ENCODE measurements at places on chromosomes 5 and 9.

GRCh38 chr5:129803403-129803802, 55.5 kb downstream of the MINAR2 start:
- no peak for DNase-seq

- no peak for DNase-seq
Observed at GRCh38 chr5:141878186-141878710, at the start of gene PCDH1. Gene PCDH1, minus strand, starts transcription at chr5:141878410. Its CDS starts 148 bp downstream, at chr5:141878262.

GRCh38 chr9:17936365-17936764, 357.5 kb downstream of the SH3GL2 start:
- no peak for DNase-seq

- DNase-seq = no peak
Observed at GRCh38 chr5:130243641-130244040, 339.4 kb downstream of the CHSY3 start.

DNA sequence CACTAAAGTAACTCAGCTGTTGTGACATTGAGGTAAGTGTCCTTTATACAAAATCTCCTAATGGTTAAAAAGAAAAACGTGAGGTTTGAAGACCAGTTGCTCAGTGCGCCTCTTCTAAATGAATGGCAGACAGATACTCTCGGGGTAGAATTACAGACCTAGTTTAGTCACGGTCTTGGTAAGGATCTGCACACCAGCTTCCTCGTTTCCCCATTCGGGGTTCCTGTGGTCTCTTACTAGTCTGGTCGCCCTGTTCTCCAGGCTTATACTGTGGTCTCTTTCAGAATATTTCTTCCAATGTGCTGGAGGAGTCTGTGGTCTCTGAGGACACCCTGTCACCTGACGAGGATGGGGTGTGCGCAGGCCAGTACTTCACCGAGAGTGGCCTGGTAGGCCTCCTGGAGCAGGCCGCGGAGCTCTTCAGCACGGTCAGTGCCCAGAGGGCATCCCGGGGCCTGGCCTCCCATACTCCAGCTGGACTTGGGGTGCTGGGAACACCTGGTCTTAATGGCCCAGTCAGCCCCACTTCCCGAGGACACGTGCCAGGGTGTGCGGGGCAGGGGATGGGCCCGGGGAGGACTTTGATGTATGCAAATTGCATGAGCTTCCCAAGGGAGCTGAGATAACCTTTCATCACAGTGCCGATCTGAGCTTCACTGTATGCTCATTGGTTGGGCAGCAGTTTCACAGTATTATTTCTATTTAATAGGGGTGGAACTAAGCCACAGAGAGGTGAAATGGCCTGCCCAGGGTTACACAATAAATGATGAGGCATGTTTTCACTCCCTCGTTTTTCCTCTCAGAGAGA, 224.5 kb downstream of the DOCK8 start:
- no peak for DNase-seq

- no peak for DNase-seq
Observed at GRCh38 chr5:98556712-98557111, 216.8 kb upstream of the RGMB start.

DNA sequence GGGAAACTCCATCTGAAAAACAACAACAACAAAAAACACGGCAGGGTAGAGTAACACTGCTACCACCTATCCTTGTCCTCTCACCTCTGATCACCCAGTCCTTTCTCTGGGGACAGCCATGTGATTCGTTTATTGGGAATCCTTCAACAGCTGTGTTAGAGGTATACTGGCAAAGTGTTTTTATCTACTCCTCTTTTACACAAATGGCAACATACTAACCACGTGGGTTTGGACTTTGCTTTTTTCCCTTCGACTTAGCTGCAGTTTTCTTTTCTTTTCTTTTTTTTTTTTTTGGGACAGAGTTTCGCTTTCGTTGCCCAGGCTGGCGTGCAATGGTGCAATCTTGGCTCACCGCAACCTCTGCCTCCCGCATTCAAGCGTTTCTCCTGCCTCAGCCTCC, 11.2 kb upstream of the SET start:
- DNase-seq = no peak

DNA sequence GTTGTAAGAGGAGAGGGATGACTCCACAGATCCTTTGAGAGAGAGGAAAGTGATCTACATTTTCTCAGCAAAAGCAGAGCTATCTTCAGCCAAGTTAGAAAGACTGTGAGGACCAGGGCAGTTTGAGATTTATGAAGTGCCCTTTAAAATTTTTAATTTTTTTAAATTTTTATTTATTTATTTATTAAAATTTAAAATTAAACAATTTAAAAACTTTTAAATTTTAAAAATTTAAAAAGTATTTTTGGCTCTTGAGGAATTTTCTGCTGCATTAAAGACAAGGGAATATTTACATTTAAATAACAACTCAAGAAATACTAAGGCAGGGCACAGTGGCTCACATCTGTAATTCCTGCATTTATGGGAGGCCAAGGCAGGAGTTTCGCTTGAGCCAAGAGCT, 30.4 kb upstream of the OCLN start:
- DNase-seq = no peak

- no peak for DNase-seq
Observed at GRCh38 chr5:138186002-138186447, 7.1 kb downstream of the KIF20A start.

DNA sequence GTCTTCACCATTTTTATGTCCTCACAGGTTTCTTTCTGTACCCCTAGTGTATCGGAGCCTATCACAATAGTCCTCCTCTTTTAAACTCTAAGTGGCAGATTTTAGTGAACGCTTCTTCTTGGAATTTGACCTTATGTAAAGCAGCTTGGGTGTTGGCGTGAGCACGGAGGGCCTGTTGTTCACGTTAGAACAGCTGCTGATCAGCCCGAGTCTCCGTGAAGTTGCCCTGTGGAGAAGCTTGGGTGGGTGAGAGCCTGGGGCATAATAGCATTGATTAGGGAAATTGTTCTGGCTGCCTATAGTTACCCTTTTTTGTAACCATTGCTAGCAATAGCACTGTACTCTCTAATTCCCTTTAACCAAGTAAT, 167.0 kb upstream of the OTULINL start:
- DNase-seq = no peak

DNA sequence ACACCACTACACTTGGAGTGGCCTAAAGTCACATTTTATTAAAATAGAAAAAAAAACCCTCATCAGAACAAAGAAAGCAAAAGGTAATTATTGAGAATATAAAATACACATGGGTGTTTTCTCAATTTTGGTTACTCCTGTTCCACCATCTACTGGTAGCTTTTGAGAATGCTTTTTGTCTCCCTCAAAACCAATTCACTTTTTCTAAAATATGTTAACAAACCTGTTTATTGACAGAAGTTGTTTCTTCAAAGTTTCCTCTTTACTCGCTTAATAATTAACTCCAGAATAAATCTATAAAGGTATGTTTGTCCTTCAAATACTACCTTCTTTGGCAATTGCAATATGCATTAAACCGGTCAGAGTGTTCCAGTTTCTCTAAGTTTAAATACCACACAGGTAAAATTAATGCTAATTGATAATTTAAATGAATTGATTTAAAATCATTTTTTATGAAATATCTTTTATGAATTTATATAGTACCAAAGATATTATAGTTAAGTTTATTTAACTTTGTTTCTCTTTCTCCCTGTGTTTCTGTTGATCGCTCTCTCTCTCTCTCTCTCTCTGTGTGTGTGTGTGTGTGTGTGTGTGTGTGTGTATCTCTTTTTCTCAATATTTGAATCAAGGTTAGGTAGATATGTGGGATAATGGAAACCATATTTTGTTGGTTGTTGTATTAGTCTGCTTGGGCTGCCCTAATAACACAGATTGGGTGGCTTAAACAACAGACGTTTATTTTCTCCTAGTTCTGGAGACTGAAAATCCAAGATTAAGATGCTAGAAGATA, 487.4 kb downstream of the PRDM9 start:
- DNase-seq = no peak

DNA sequence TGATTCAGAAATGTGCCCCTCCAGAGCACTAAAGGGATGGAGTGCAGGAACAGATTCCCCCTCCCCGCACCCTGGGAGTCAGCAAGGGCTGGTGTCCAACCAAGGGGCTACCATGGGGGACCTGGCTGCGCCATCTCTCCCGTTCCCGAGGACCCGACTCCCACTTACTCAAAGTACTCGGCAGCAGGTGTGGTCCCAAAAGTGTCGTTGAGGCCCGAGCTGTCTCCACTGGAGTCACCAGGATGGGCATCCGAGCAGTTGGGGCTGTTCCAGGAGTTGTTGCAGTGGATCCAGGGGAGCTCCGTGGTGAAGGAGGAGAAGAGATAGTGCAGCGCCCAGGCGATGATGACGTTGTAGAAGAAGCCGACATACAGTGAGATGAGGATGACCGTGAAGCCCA, 12.9 kb downstream of the SLC6A3 start:
- DNase-seq = no peak

GRCh38 chr5:74529101-74529500, 111.4 kb downstream of the ENC1 start:
- no peak for DNase-seq

All from activated CD4-positive, alpha-beta T cell treated with anti-CD3 and anti-CD28 coated beads for 24 hours (primary cell).